Cerebellum (tissue), 4 donors: ENCODE measurements at places on chromosomes 5 and 9.

DNA sequence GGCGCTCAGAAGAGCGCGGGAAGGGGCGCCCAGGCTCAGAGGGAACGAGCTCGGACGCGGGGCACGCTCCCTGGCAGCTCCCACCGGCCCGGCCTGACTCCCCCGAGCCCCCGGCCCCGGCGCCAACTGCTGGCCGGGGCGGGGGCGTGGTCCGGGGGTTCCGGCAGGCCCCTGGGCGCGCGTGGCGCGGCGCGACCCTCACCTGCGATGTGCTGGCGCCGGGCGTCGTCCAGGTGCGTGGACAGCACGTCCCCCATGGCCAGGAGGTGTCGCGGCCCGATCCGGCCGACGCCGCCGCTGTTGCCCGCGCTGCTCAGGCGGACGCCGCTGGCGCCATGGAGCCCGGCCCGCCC lies 43.5 kb upstream of the STXBP1 start:
- no peak for DNase-seq

DNA sequence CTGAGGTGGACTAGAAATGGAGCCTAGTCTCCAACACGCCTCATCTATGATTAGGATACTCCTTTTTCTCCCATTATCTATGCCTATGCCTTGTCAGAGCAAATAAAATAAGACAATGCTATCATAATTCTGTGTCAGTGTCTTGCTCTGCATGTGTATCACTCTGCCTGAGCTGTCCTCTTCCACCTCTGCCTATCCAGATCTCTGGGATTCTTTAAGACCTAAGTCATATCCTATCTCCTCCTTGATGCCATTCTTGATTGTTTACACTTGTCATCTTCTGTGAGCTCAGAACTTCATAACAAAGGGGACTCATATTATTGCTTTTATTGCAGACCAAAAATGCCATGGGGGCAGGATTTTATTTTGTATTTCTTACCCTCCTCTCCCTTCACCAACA lies 351.2 kb upstream of the C9orf72 start:
- DNase-seq, result no peak

- DNase-seq, result no peak
These were observed 17.0 kb downstream of the IARS1 start for GRCh38 chr9:92276331-92277032.

DNA sequence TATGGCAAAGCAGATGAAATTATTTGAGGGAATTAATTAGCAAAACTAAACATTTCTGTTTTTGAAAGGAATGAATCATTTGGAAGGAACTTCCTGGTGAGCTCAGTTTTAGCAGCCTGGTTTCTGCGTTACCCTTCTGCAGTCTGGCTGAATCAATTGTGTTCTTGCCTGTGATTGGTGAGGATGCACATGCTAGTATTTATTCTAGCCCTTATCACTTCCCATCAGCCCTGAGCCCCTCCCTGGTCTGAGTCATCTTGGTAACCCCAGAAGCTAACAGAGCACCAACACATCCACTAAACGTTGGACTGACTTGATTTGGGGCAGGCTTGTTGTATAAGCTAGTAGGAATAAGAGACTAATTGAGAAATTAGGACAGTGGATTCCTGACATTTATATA lies 6.6 kb downstream of the TJP2 start:
- no peak for DNase-seq

DNA sequence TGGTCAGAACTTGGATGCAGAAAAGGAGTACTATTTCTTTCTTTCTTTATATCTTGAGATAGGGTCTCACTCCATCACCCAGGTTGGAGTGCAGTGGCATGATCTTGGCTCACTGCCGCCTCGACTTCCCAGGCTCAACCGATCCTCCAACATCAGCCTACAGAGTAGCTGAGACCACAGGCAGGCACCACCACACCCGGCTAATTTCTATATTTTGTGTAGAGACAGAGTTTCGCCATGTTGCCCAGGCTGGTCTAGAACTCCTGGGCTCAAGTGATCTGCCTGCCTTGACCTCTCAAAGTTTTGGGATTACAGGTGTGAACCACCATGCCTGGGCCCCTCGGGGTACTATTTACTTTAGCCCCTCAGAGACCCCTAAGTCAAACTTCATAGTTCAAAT lies 323.4 kb downstream of the TRPM3 start:
- no peak for DNase-seq

- DNase-seq, result peak; percentile 94
These were observed 93.4 kb downstream of the SIL1 start for GRCh38 chr5:139104577-139105276.

- no peak for DNase-seq
These were observed 72.5 kb upstream of the SAP30L start for GRCh38 chr5:154373326-154373725.

GRCh38 chr5:160263326-160263855 lies 34.1 kb downstream of the FABP6 start:
- DNase-seq, result no peak

GRCh38 chr5:173693670-173694069 lies 77.2 kb upstream of the BOD1 start:
- DNase-seq, result no peak

GRCh38 chr5:112371067-112371466 lies 48.0 kb downstream of the EPB41L4A start:
- DNase-seq, result no peak

DNA sequence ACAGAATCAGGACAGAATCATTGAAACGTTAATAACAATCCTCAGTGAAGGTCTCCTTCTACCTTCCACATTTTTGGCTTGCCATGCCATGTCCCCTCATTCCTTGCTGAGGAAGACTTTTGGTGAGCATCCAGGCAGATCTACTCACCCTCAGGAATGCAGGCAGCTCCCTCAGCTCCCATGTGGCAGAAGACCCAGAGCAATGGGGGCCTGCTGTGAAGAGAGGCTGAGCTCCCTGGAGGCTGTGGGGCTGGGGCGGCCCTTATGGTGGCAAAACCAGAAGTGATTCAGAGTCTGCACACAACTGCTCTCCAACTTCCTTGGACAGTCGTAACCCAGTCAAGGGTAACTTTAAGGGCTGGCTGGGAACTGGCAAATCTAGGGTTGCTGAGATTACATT lies 247.2 kb upstream of the EFNA5 start:
- DNase-seq, result no peak

- DNase-seq, result no peak
These were observed 2.5 kb upstream of the TCF7 start for GRCh38 chr5:134111741-134112647.

DNA sequence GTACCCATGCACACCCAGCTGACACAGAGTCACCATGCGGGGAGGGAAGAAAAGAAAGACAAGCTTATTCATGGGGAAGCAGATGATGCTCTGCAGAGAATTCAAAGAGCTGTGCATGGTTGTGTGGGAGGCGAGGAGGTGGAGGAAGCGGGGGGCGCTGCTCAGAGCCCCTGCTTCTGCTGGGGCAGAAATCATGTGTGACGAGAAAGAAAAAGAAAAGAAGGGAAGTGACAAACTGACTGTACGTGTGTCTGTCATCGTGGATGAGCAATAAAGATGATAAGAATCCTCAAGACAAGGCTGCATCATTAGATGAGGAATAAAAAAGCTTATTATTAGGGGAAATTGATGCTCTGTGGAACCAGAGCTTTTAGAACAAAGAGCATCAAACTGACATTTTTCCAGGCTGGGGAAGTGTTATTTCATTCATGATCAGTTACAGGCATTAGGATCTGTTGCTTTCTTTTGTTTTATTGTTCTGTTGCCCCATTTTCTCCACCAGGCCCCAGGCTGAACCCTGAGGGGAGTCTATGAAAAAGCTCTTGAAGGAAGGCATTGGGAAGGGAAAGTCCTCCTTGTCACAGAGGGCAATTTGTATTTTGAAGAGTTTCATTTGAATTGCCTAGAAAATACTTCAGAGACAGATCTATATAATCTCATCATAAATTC lies 20.3 kb upstream of the SH3RF2 start:
- DNase-seq, result no peak

- no peak for DNase-seq
These were observed 459.2 kb upstream of the RGMB start for GRCh38 chr5:98314292-98314691.

GRCh38 chr9:80127920-80128319 lies 556.2 kb downstream of the TLE4 start:
- DNase-seq, result no peak

DNA sequence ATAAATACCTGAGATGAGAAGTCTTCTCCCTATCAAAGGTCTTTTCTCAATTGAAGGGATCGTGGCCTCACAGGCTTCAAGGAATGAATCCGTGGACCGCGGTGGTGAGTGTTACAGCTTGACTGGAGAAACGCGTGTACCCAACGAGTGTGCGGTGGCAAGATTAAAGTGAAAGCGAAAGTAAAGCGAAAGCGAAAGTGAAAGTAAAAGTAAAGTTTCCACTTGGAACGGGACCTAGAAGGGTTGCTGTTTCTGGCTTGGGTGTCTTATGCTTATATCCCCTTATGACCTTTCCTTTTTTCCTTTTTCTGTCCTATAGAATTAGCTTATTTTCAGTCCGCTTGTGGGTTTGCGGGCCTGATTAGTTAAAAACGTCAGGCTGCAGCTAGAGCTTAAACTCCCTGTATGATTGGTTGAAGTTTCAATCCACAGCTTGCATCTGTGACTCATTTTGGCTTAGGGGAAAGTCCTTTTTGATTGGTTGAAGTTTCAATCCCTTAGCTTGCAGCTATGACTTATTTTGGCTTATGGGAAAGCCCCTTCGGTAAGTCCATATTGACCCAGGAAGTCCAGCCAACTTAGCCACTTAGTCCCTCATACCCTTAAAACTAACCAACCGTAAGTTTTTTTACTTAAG lies 924.3 kb upstream of the CDH10 start:
- no peak for DNase-seq

DNA sequence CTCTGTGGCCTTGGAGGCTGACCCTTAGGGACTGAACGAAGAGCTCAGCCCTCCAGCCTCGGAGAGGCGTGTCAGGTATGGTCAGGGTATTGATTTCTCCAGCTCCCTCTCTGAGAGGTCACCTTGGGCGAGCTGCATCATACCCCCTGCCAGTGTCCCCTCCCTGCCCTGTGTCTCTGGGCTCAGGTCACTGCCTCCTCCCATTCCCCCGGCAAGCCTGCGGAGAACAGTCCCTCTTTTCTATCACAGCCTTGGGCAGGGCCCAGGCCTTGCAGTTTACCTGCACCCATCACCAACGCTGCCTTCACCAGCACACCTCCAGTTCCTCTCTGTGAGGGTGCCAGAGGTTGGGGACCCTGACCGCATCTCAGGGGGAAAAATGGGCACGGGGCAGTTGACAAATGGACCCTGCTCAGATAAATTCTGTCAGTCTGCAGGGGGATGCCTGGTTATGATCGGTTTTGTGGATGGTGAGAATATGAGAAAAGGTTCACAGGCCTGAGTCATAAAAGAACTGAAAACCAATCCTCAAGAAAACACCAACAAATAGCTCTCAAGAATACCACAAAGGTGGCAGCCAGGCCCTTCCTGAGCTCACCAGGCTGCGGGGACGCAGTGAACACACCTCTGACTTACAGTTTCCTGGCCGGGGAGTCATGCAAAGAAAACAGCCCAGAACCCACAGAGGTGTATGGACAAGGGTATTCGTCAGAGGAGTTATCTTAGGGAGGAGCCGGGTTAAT lies 24.7 kb upstream of the RXRA start:
- no peak for DNase-seq

GRCh38 chr5:53090229-53090628 lies 19.3 kb downstream of the MOCS2 start:
- DNase-seq, result no peak

DNA sequence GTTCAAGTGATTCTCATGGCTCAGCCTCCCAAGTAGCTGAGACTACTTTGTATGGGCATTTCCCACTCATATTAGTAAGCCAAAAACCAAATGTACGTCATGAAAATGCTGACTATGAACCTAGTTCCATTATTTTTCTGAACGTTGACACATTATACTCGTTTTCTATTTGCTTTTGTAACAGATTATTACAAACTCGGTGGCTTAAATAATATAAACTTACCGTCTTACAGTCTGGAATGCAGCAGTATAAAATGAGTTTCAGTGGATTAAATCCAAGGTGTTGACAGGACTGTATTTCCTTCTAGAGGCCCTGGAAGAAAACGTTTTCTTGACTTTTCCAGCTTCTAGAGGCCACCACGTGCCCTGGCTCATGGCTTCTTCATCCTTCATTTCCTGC lies 517.0 kb downstream of the GADD45G start:
- DNase-seq, result no peak

GRCh38 chr5:93915142-93915553 lies 173.7 kb upstream of the POU5F2 start:
- DNase-seq, result no peak

GRCh38 chr9:111154081-111154562 lies 115.9 kb upstream of the LPAR1 start:
- no peak for DNase-seq

DNA sequence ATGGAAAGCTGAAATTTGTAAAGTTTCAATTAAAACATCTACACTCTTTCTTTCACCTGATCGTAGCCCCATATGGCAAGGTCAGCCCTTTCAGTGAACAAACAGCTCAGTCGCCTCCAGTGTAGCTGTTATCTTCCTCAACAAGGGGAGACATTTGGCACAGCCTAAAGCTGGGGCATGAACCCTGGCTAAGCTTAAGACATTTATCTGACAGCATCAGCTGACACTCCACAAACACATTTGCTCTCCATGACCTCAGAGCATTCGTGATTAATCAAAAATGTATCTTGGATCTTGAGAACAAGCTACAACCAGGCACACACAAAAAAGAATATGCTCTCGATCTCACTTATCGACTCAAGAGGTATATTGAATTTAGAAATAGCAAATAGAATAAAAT lies 67.3 kb downstream of the POU5F2 start:
- DNase-seq, result no peak

DNA sequence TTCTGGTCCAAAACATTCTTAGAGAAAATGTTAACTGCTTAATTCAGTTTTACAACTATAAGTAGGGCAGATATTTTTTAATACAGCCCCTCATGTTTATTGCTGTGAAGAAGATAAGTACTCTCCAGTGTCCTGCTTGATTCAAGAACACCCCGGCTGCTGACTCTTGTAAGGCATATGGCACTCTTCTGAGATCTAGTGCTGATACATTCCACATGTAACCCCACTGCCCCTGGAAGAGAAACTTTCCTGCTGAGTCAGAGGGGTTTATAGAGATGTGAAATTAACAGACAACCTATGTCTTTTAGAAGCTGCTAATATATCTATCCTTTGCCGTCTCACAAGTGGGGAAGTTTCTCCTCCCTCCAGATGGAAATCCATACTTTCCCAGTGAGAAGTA lies 1.0 kb upstream of the MINAR2 start:
- no peak for DNase-seq

DNA sequence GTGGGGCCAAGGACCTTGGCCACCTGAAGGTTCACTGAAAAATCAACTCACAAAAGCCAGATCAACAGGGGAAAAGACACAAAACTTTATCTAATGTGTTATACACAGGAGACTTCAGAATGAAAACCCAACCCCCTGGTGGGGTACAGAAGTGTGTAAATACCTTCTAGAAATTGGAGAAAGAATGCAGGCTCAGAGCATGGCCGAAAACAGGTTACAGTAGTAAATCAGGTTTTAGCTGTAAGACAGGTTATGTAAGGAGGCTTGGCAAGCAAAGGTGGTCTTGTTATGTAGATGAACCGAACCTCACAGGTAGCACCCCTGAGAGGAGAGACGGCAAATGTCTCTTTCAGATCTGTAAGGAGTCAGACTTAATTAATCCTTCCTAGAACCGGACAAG lies 10.0 kb downstream of the CEMIP2 start:
- no peak for DNase-seq

GRCh38 chr9:110206389-110206788 lies 1.6 kb downstream of the C9orf152 start:
- DNase-seq, result no peak

GRCh38 chr5:65825408-65826328 lies 100.7 kb upstream of the ERBIN start:
- DNase-seq, result no peak

- DNase-seq, result no peak
These were observed 150.4 kb downstream of the HSPA4 start for GRCh38 chr5:133202066-133202665.
